ENCODE measurements at places on chromosomes 7 and 10.

GRCh38 chr7:149220534-149220933, 18.9 kb upstream of the ZNF212 start:
- DNase-seq: no peak

DNA sequence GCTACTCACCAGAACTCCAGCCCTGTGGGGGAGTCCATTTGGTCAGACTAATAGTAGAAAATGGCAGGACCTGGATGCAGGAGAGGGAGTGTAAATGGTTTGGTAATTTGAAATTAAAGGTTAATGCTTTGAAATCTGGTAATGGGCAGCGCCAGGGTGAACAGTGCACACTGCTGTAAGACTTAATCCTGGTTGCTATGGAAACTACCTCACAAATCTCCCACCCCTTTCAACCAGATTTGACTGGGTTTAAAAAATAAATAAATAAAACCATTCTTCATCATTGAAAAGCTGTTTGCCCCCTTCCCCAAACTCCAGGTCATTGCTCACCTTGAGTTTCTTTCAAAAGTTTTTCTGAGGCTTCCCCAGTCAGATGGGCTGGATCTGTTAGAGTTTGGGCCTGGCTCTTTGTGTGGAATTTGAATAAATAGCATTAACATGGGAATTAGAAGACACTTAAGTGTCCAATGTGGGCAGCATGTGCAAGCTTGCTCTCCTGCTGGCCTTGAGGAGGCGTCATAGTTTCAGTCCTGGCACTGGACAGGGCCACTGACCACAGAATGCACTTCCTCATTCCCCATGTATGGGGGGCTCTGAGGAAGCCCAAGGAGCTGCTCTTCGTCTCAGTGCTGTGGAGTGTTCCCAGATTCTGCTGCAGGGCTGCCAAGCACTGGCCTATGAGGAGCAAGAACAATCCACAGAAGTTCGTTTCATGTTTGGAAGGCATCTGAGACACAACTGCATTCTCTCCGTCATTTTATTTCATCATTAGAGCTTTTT, 90.7 kb downstream of the LRRC4 start:
- DNase-seq: no peak

- DNase-seq: no peak
Observed at GRCh38 chr10:49817845-49818244, 55.7 kb upstream of the OGDHL start.

GRCh38 chr10:85433248-85433647, 933.3 kb downstream of the GRID1 start:
- no peak for DNase-seq

GRCh38 chr7:141359262-141359661, 191.9 kb upstream of the AGK start:
- no peak for DNase-seq

- DNase-seq: peak; percentile 66
Observed at GRCh38 chr7:22110227-22110839, 164.6 kb upstream of the CDCA7L start.

- DNase-seq: no peak
Observed at GRCh38 chr7:24701261-24702235, 55.7 kb downstream of the GSDME start.

DNA sequence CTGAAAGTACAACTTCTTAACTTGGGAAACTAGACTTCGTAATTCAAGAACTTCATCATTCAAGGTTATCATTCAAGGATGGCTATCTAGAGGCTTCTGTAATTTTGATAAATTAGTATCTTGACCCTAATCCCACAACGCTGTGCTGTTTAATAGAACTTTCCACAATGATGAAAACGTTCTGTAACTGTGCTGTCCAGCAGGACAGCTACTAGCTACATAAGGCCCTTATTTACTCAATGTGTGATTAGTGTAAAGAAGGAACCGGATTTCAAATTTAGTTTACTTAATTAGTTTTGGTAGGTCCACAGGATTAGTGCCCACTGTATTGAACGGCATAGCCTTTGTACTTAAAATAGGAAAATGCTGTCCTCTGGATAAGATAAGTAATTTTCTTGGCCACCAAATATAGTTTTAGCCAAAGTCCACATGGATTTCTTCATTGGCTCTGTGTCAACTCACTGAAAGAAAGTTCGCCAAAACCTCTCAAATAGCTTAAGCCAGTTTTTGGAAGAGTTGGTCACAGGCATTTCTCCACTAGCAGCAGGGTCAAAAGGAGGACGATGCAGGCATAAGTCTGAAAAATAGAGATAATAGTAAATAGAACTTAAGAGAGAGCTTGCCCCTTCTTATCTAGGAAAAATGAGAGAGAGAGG, 17.3 kb downstream of the DGKI start:
- DNase-seq: no peak

GRCh38 chr7:151631570-151631952, 111.9 kb upstream of the RHEB start:
- DNase-seq: no peak

DNA sequence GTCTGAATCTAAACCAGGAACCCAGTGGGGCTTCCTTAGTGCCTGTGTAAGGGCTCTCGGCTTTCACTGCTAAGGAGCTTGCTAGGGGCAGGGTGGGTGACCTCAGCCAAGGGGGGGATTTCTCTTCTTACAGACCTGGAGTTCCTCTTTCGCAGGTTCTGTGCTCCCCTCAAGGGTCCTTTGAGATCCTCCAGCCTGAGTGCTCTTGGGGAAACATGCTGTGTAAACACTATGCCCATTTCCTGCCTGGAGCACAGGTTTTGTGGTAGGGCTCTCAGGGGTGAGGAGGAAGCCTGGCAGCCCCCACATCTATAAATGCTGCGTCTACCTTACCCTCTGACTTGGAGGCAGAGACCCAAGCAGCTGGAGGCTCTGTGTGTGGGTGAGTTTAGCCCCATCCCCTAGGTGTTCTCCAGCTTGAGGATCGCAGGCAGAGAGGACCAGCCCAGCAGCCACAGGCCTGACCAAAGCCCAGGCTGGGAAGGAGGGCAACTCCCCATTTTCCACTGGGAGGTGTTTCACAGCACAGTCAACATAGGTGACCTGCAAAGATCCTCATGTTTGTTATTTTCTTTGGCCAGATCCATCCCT, at the start of gene SFTPA1:
Gene SFTPA1 (plus strand): TSS at position 339 of the 591 bp plus-strand sequence. CDS start 887 bp downstream, outside the sequence.
- DNase-seq: no peak

DNA sequence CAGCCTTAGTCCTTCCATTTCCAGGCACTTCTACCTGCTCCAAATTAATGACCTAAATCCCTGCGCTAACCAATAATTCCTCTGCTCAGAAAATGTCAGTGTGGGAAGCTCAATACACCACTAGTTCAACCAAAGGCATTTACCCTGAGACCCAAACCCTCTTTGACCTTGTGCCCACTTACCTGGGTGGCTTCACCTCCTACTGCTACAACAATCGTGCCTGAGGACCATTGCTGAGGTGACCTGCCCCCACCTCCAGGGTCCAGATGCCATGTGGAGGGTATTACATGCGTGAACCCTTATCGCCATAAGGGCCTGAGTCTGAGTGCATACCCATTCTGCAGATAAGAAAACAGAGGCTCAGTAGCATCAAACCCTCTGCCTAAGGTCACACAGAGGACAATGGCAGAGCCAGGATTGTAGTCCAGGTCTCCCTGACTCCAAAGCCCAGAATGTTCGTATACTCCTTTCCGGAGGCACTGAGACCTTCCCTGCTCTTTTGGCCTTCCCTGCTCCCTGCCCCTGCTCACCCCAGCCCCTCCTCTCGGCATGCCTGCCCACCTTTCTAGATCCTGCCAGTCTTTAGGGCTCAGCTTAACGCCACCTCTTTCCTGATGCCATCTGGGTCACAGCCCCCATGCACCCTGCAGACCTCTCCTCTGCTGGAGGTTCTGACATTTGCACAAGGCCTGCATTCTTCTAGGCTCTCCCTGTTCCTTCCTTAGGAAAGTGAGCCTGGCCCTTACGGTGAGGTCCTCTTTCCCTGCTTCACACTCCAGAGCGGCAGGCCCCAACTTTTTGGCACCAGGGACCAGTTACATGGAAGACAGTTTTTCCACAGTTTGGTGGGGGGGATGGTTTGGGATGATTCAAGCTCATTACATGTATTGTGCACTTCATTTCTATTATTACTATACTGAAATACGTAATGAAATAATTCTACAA, 94.9 kb downstream of the CHST15 start:
- no peak for DNase-seq

DNA sequence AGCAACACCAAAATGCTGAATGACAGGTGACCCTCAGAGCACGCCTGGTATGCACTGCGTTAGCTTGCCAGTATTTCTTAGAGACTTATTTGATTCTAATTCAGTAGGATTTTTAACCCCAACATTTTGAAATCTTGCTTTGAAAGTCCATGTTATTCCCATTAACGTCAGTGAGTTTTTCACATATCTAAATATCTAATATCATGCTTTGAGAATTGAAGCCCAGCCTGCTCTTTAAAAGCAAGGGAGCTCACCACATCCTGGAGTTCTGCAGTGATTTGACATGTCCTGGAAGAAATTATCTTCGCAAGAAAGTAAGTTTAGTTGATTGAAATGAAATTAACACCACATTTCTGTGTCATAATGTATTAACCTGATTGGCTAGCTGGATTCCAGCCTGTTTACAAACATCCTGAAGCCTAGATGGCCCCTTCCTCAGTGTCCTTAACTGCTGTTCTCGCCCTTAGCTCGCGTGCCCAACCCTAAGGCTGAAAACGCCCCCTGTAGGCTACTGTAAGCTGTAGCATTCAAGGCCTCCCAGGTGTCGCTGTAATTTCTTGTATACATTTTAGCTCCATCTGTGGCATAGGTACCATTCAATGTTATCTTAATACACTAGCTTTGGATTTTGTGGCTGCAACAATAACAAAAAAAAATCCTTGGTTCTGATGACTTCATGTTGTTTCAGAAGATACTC, 191.5 kb downstream of the MGMT start:
- DNase-seq: no peak

- DNase-seq: no peak
Observed at GRCh38 chr7:4151926-4152549, 530.1 kb upstream of the FOXK1 start.

DNA sequence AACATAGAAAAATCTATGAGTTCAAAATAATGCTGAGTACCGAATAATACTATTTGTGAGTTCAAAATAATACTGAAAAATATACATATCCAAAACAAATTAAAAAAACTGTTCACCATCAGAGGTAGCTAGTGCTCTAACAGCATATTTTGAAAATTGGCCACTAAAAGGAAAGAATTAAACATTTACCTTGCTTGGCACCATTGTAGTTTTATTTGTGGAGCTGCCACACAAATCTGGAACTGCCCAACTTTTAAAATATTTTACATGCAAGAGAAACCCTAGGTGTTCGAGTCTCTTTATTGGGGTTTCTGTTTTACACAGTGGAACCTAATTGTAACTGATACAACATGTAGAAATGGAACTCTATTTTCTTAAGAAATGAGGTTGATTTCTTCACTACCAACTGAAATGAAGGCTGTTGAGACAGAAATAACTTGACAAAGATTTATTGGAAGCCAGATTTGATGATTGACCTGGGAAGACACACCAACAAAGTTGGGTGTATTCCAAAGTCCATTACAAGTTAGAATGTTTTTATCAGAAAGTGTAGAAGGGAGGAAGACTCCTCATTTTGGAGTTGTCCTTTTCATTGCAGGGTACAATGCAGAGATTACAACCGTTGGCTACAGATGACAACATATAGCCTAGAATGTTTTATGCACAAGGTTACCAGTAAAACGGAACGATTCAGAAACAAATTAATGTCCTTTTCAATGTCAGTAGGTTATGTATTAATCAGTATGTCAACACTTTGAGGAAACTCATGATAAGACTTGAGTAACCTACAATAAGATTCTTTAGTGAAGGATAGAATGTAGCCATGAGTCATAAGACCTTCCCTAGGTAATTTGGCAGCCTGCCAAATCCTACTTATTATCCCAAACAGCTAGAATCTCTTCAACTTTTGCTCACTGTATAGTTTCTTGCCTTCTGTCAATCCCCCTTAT, 73.8 kb upstream of the PAPSS2 start:
- DNase-seq: no peak

DNA sequence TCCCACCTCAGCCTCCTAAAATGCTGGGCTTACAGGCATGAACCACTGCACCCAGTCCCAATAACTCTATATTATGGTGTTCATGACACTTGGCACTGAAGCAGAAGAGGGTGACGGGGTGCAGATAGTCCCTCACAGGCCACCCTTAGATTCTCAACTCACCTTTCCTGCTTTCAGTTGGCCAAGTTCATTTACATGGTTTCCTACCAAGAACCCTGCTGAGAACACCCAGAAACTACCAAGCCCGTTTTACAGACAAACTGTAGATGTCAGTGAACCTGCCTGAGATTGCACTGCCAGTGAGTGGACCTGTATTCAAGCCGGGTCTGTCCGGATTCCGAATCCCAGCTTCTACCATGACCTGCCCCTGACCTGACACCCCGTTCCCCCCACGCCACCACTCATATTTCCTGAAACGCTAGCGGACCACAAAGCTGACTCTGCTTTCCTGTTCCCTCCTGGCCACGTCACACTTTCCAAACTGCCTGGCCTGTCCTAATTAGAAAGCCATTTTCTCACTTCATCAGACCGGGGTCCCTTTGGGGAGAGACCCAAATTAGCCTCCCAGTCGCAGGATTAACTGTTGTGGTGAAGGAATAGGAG, 17.3 kb downstream of the GRID2IP start:
- DNase-seq: no peak

DNA sequence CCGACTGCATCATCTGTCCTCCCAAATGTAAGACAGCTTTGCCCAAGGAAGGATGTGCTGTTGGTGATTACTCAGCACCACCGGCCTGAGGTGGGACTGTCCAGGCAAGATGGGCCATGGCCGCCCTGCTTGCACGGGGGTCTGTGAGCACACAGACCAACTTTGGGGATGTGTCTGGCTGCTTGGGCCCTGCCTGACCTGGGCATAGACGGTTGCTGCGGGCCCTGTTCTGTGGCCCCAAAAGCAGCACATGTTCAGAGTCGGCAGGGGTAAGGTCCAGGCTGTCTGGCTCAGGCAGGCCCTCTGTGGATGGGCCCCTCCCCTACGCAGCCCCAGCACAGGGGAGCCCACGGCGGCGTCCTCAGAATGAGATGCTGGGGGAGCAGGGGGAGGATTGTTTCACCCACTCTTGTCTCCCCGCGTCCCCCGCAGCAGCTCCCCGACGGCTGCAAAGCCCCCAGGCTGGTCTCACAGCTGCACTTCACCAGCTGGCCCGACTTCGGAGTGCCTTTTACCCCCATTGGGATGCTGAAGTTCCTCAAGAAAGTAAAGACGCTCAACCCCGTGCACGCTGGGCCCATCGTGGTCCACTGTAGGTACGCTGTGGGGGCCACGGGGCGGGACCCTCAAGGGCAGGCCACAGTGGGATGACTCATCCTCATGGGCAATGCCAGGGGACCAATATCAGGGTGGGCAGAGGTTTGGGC, 58.4 kb downstream of the MKI67 start:
- no peak for DNase-seq

All from naive B cell (primary cell).